Fibroblast of lung (primary cell): ENCODE measurements at places on chromosomes 7 and 10. TPM values are rescaled to one million over a fixed set of nuclear protein-coding genes. Genes with fewer than 3 reads are reported as not detected.

DNA sequence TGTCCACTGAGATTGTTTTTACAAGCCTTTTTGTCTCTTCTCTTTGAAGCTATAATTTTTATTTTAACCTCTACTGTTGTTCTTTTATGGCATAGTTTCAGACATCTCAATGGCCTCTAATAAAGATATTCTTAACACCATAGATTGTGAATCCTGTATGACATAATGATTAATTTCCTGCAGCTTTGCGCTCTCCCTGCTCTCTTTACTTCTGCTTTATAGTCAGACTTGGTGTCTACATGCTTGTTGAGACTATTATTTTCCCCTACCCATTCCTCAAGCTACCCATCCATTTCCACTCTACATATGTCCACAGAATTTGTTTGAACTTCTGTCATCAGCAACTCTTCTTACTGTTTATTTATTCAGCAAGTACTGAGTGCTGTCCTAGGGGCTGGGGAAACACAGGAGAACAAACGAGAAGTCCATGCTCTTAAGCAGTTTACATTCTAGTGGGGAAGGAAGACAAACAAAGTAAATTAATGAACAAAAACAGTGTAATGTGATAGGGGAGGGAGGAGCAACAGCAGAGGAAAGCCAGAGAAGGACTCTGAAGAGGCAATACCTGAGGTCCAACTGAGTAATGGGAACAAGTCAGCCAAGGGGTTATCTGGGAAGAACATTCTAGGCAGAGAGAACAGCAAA is 110.1 kb downstream of the CDK14 start:
- peaks cover 9% of the 10 kb centered on the region for H3K4me1 ChIP-seq
- no peak overlapping the region for H3K4me3 ChIP-seq
- H3K36me3 ChIP-seq: no peaks in the 10 kb centered on the region
- H3K27me3 ChIP-seq: no peaks in the 10 kb centered on the region

DNA sequence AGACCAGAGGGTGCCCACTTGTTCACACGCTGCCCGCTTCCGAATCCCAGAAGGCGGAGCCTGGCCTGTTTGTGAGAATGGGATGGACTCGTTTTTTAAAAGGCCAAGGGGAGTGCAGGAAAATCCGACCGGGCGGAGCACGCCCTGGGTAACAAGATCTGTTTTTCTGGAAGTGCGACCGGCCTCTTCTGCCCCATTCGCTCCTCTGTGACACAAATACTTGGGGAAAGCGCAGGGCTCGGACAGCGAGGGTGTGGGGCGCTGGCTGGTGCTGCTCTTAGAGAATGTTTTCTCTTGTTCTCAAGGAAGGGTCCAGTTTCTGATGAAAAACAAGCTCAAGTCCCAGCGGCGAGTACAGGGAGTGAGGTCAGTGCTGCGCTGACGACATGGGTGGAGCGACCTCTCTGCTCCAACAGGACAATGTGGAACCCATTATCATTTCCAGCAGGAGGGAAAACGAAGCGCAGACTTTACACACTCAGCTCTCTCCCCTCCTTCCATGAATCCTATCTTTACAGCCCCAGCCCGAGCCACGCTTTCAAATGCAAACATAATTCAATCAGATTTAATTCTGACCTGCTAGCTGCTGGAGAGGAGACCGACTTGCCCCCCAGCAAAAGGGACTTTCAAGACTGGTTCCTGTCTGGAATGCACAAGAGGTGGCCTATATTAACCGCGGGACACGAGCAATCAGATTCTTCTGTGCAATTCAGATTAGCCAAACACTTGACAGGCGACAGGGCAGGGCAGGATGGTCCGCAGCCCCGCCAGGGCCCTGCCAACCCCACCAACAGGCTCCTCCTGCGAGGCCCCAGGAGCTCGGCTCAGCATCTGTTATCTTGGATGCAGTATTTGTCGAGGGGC is 1.1 kb downstream of the RADIL start:
- H3K4me1 ChIP-seq: peaks cover 8% of the 10 kb centered on the region
- H3K27me3 ChIP-seq: no peaks in the 10 kb centered on the region
- H3K4me3 ChIP-seq: peak overlapping the region; percentile 34
- DNase-seq: peak; percentile 61
- no peaks in the 10 kb centered on the region for H3K36me3 ChIP-seq
- H3K27ac ChIP-seq: peak overlapping the region; percentile 87

- H3K36me3 ChIP-seq: no peaks in the 10 kb centered on the region
- DNase-seq: peak; percentile 96
- no peaks in the 10 kb centered on the region for H3K27me3 ChIP-seq
Measured at GRCh38 chr10:113788604-113789083, 37.2 kb downstream of the PLEKHS1 start.

- no peak overlapping the region for H3K4me3 ChIP-seq
- peaks cover 11% of the 10 kb centered on the region for H3K36me3 ChIP-seq
- no peaks in the 10 kb centered on the region for H3K27me3 ChIP-seq
- no peak overlapping the region for H3K27ac ChIP-seq
- no peaks in the 10 kb centered on the region for H3K4me1 ChIP-seq
Measured at GRCh38 chr10:31464552-31464951, 145.5 kb downstream of the ZEB1 start.

- H3K4me3 ChIP-seq: no peak overlapping the region
- DNase-seq: no peak
- no peaks in the 10 kb centered on the region for H3K36me3 ChIP-seq
- no peak overlapping the region for H3K27ac ChIP-seq
- no peaks in the 10 kb centered on the region for H3K4me1 ChIP-seq
Measured at GRCh38 chr7:101969997-101970585, 152.7 kb downstream of the CUX1 start.

DNA sequence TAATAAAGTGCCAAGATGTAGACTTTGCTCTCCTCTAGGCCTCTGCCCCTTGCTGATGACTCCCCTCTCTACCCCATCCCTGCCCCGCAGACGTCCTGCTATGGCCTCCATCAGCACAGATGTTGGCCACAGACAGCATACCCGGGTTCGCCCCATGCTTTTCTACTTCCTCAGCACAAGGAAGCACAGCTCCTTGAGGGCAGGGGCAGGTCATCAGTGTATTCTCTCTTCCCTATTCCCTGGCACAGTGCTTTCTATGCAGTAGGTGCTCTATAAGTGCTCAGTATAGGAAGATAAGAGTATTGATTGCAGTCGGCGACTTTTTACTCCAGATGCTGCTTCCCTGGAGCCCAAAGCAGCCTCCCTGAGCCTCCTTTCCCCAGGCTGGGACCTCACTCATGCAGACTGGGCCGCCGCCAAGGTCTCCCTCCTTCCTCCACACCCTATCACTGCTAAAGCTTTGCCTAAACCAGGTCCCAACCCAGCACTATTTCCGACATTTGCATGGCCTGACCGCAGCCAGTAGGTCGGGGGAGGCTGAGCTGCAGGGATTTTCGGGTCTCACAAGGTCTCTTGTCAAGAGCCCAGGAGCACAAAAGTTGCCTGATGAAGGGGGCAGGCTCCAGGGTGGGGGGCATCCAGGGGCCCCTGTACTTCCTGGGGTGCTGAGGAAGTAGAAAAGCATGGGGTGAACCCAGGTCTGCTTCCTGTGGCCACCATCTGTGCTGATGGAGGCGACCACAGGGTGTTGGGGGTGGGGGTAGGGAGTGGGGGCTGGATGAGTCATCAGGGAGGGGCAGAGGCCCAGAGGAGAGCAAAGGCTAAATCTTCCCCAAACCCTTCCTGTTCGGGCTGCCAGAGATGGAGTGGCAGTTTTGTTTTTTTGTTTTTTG is 8.0 kb downstream of the CALHM3 start:
- H3K27me3 ChIP-seq: no peaks in the 10 kb centered on the region
- no peak overlapping the region for H3K4me3 ChIP-seq
- H3K36me3 ChIP-seq: no peaks in the 10 kb centered on the region
- no peak for DNase-seq

DNA sequence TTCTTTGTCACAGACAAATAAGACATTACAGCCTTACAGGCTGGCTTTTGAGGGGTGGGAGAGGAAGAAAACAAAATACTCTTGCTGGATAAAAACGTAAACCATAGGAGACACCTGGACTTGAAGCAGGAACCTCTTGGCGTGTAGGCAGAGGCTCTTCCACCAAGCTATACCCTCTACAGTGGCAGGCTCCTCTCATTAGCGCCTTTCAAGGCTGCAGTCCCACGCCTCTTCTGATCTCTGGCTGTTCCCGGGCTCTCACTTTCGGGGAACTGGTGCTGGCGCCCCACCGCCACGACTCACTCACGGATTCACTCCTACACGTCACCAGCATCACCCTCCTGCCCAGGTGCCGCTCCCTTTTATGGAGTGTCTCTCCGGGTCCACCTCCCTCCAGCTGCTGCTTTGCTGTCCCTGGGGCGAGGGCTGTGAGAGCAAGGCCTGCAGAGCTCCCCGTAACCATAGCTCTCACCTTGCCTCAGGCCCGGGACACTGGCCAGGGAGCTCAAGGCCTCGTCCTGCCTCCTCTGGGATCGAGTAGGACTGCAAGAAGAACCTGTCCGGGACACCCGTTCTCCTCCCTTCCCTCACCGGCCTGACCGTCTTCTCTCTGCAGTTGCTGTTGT is 62.6 kb downstream of the ZNF777 start:
- no peaks in the 10 kb centered on the region for H3K4me1 ChIP-seq
- DNase-seq: no peak
- no peaks in the 10 kb centered on the region for H3K36me3 ChIP-seq
- H3K27ac ChIP-seq: no peak overlapping the region
- H3K4me3 ChIP-seq: no peak overlapping the region
- no peaks in the 10 kb centered on the region for H3K27me3 ChIP-seq

DNA sequence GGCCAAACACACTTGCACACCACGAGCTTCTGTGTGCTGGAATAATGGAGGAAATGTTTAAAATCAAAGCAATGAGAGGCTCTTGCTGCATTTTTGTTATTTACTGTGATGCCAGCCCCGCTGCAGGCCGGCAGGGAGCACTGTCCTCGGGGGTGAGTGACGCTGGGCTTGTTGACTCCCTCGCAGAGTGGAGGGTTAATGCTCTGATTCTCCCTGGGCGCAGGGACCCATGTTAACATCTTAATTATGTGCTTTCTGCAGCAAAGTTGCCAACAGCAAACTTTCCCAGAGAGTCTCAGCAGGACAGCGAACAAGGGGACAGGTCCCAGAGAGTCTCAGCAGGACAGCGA is 22.9 kb downstream of the SCART1 start:
- no peaks in the 10 kb centered on the region for H3K4me1 ChIP-seq
- H3K4me3 ChIP-seq: no peak overlapping the region

- H3K27ac ChIP-seq: no peak overlapping the region
- no peaks in the 10 kb centered on the region for H3K27me3 ChIP-seq
- H3K4me1 ChIP-seq: no peaks in the 10 kb centered on the region
- H3K4me3 ChIP-seq: no peak overlapping the region
Measured at GRCh38 chr10:123527151-123527550, 139.0 kb upstream of the GPR26 start.

GRCh38 chr10:62087329-62087728 is 181.3 kb downstream of the RTKN2 start:
- peaks cover 27% of the 10 kb centered on the region for H3K4me1 ChIP-seq
- no peak for DNase-seq
- peaks cover 25% of the 10 kb centered on the region for H3K36me3 ChIP-seq
- H3K27me3 ChIP-seq: no peaks in the 10 kb centered on the region
- no peak overlapping the region for H3K4me3 ChIP-seq

- no peaks in the 10 kb centered on the region for H3K27me3 ChIP-seq
- H3K27ac ChIP-seq: no peak overlapping the region
- no peak overlapping the region for H3K4me3 ChIP-seq
- no peaks in the 10 kb centered on the region for H3K4me1 ChIP-seq
Measured at GRCh38 chr7:19617901-19618300, 90.9 kb downstream of the POLR1F start.

- no peak for DNase-seq
- H3K4me3 ChIP-seq: no peak overlapping the region
- no peak overlapping the region for H3K27ac ChIP-seq
- H3K36me3 ChIP-seq: no peaks in the 10 kb centered on the region
- no peaks in the 10 kb centered on the region for H3K4me1 ChIP-seq
Measured at GRCh38 chr10:70096016-70096704, 36.5 kb downstream of the AIFM2 start.

DNA sequence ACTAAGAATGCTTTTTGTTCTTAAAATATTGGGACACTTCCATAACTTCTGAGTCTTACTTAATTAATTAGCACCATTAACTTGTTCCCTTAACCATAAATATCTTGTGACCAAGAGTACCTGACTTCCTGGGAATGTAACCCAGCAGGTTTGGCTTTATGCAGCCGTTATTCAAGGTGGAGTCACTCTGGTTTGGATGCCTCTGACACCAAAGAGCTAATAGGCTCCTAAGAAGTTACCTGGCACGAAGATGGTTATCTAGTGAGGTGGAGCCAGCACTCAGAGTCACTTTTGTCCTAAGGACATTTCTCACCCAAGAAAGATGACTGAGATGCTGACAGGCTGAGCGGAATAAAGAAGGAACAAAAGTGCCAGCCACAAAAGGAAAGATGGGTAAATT is 172.3 kb downstream of the C1GALT1 start:
- no peaks in the 10 kb centered on the region for H3K36me3 ChIP-seq
- DNase-seq: no peak
- no peak overlapping the region for H3K4me3 ChIP-seq
- no peaks in the 10 kb centered on the region for H3K4me1 ChIP-seq

DNA sequence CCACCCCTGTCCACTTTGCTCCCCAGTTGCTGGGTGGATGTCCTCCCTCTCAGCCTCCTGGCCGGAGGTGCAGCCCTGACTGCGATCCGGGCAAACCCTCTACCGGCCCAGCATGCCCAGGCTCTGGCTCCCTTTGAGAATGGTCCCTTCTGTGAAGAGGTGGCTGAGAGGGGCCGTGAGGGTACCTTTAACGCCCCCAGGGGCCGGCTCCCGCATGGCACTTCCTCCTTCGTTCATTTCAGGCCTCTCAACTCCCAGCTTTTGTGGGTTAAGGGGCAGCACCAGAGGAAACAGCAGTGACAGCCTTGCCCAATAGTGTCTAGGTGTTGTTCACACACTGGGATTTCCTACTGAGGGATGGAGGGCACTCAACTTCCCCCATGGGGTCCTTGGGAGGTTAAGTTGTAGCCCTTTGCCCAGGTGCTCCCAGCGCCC is 33.2 kb upstream of the HABP2 start:
- no peaks in the 10 kb centered on the region for H3K27me3 ChIP-seq
- H3K4me3 ChIP-seq: no peak overlapping the region
- H3K36me3 ChIP-seq: no peaks in the 10 kb centered on the region
- H3K4me1 ChIP-seq: no peaks in the 10 kb centered on the region
- no peak overlapping the region for H3K27ac ChIP-seq

DNA sequence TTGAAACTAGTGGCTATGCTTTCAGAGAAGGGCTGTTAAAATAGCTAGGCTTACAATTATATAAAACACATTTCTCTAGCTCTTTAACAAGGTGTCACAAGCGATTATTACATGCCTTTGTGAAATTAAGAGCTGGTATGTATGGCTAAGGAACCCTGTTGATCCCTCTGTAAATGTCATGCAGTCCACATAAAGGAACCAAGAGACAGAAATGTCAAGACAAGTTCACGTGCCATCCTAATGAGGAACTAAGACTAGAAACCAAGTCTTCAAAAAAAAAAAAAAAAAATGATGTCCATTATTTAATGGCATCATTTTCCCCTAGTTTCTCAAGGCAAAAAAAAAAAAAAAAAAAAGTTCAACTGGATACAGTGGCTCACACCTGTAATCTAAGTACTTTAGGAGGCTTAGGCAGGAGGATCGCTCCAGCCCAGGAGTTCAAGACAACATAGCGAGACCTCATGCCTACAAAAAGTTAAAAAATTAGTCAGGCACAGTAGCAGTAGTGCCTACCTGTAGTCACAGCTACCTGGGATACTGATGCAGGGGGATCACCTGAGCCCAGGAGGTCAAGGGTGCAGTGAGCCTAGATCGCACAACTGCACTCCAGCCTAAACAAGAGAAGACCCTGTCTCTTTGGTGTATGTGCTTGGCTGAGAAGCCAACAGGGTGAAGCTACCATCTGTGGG is 63.4 kb downstream of the SRPK2 start:
- no peak for DNase-seq
- no peaks in the 10 kb centered on the region for H3K36me3 ChIP-seq

- peaks cover 23% of the 10 kb centered on the region for H3K4me1 ChIP-seq
- H3K27ac ChIP-seq: peak overlapping the region; percentile 99
- peaks cover 35% of the 10 kb centered on the region for H3K36me3 ChIP-seq
Measured at GRCh38 chr10:3778692-3779157, 6.3 kb downstream of the KLF6 start.

TACC2 gene
- total RNA-seq: 4.6 and 7.6 TPM in 2 replicates

LIPF gene
- not detected in 2 replicates for total RNA-seq

DPCD gene
- total RNA-seq: 23.9 and 34.4 TPM in 2 replicates

KIF20B gene
- total RNA-seq: 6.7 and 9.2 TPM in 2 replicates
